Stimulated activated CD4-positive, alpha-beta T cell treated with anti-CD3 and anti-CD28 coated beads, Interleukin-1b, Interleukin-23, amount 100 ng/mL, for 1 hour (primary cell): ENCODE measurements at places on chromosomes 12 and 14.

GRCh38 chr12:42090899-42091298 lies 53.8 kb downstream of the GXYLT1 start:
- no peak for DNase-seq

DNA sequence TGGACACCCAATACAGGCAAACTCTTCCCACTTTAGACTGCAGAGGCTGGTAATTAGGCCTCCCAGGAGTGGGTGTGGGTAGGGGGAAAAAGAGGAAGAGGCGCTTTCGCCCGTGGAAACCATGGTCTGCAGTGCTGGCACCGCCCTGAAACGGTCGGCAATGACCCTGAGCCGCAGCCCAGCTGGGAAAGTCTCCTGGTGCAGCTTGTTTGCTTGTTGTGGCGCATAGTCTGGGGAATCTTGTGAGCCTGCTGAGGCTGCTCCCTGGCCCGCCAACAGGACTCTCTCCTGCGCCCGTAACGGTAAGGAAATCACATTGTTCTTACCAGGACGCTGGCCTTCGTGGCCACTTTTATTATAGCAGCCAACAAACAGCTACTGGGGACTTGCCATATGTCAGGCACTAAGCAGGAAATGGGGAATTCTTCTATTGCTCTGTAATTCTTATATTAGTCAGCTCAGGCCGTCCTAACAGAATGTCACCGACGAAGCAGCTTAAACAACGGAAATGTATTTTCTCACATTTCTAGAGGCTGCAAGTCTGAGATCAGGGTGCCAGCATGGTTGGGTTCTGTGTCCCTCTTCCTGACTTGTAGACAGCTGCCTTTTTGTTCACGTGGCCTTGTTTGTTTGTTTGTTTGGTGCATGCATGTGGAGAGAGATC lies 52.5 kb upstream of the RIN3 start:
- no peak for DNase-seq

DNA sequence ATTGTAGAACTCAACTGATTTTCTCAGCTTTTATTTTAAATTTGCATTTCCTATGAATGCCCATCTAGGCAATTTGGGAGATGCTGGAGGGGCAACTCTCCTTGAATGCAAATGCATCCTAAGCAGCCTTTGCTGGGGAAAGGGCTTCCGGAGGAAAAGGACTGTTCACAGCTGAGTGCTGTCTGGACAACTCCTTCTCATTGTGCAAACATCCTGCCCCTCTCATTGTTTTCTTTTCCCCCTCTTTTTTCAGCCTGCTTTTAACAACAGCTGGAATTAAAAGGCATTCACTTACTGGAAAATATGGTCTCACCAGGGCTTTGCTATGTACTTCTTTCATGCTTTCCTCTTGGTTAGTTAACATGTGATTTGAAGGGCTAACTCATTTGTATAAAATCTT lies 397.8 kb downstream of the FUT8 start:
- DNase-seq, result no peak

GRCh38 chr12:122062832-122063693 lies 15.5 kb upstream of the MLXIP start:
- DNase-seq, result no peak

GRCh38 chr12:115294453-115295133 lies 610.6 kb upstream of the TBX3 start:
- no peak for DNase-seq

GRCh38 chr12:21675641-21676040 lies 18.0 kb upstream of the LDHB start:
- DNase-seq, result no peak

GRCh38 chr14:59240356-59240755 lies 51.9 kb downstream of the DAAM1 start:
- DNase-seq, result no peak

DNA sequence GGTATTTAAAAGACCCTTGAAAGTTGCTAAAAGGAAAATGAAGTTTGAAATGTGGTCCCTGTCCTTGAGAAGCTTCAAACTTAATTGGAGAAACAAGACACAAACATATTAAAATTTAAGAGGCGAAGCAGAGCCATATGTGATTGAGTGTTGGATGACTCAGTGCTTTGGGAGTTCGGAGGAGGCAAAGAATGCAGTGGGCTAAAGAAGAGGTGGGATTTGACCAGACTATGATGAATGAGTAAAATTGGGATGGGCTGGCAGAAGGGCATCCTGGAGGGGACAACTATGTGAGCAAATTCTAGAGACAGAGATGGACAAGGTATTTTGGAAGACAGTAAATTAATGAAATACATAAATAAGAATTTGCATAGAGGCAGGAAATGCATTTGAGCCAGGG lies 358.6 kb downstream of the EGLN3 start:
- no peak for DNase-seq

GRCh38 chr14:85273099-85273677 lies 256.8 kb upstream of the FLRT2 start:
- DNase-seq, result no peak

DNA sequence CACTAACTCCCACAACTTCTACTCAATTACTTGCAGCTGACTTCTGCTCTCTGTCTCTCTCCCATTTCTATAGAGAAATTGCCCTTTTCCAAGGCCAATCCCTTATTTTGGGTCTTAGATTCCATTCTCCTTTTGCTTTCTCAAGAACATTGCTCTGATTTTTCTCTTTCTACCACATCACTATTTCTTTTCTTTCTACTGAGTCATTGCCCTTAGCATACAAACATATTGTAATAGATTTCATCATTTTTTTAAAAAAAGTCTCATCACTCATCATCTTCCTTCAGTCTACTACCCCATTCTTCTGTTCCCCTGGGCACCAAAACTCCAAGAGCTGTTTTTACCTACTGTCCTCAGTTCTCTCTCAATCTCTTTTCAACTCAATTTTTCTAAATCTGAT lies 4.4 kb upstream of the KCNA1 start:
- DNase-seq, result no peak
